Mammary microvascular endothelial cell (primary cell): ENCODE measurements at places on chromosomes 7 and 10. TPM values are rescaled to one million over a fixed set of nuclear protein-coding genes. Genes with fewer than 3 reads are reported as not detected.

Gene OGDHL
- total RNA-seq: not detected in 2 replicates

Gene PIK3AP1
- not detected in 2 replicates for total RNA-seq

Gene NME8
- total RNA-seq: not detected in 2 replicates

Gene TAS2R41
- not detected in 2 replicates for total RNA-seq

Gene ERVW-1
- not detected in 2 replicates for total RNA-seq

Gene OR2A1
- total RNA-seq: not detected in 2 replicates

Gene IFIT1B
- 0.34 TPM in 1 of 2 replicates, not detected in the other for total RNA-seq

Gene CPA2
- total RNA-seq: not detected in 2 replicates

Gene SPDYE8
- total RNA-seq: not detected in 2 replicates

Gene ODAD2
- total RNA-seq: 1.7 and 4.5 TPM in 2 replicates

Gene TBXAS1
- 0.67 and 1.7 TPM in 2 replicates for total RNA-seq

Gene CHST3
- 11.1 and 12.9 TPM in 2 replicates for total RNA-seq

Gene ATP6V1F
- total RNA-seq: 128 and 142 TPM in 2 replicates

Gene BHLHA15
- 0.27 and 3.1 TPM in 2 replicates for total RNA-seq

Gene VAX1
- total RNA-seq: not detected in 2 replicates

Gene FAM241B
- 0.30 and 0.73 TPM in 2 replicates for total RNA-seq

Gene TMEM236
- total RNA-seq: 0.79 and 0.80 TPM in 2 replicates

Gene TCERG1L
- not detected in 2 replicates for total RNA-seq

Gene PRRT4
- total RNA-seq: not detected in 2 replicates

Gene LEP
- not detected in 2 replicates for total RNA-seq

Gene CALML3
- not detected in 2 replicates for total RNA-seq

Gene ANKRD26
- total RNA-seq: 3.5 and 4.1 TPM in 2 replicates

Gene AGR3
- total RNA-seq: not detected in 2 replicates

Gene TBC1D12
- total RNA-seq: 7.3 and 11.5 TPM in 2 replicates

Gene HECTD2
- 2.5 and 2.9 TPM in 2 replicates for total RNA-seq

Gene C10orf62
- total RNA-seq: not detected in 2 replicates

Gene KLF14
- not detected in 2 replicates for total RNA-seq

Gene TMEM176B
- not detected in 2 replicates for total RNA-seq

Gene TSPAN33
- 0.13 and 0.64 TPM in 2 replicates for total RNA-seq

Gene SEMA3D
- 3.2 and 3.8 TPM in 2 replicates for total RNA-seq
